Stimulated activated naive CD8-positive, alpha-beta T cell treated with anti-CD3 and anti-CD28 coated beads, Interleukin-15, Interleukin-2, amounts not matched to agents 100 U/mL and 50 U/mL, for 24 hours (primary cell): ENCODE measurements at places on chromosomes 13 and 19.

- DNase-seq = no peak
Observed at GRCh38 chr19:1173159-1173844, 766 bp downstream of the SBNO2 start.

DNA sequence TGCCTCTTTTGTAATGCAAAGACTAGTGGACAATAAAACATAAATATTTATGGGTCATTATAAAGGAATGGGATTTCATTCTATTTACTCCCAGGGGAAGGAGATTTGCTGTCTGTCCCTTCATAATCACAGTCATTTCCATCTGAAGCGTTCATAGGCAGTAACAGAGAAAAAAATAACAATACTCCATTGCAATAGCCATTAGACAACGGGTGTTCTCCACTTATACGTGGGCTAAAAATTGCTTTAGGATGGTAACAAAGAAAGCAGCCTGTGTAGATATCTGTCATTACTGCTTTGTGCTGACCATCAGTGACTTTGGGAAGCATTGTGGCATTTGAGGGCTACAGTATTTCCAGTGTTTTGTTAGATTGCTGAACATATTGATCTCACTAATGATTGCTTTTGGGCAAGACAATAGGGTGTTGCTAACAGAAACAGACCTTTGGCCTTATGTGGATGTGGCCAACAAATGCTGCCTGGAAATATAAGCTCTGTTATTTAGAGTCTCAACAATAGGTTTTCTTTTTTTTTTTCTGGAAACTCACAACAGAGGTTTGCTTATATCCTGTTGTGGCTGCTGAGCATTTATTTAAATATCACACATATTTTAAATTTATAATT is 355.2 kb downstream of the MTUS2 start:
- DNase-seq = no peak

DNA sequence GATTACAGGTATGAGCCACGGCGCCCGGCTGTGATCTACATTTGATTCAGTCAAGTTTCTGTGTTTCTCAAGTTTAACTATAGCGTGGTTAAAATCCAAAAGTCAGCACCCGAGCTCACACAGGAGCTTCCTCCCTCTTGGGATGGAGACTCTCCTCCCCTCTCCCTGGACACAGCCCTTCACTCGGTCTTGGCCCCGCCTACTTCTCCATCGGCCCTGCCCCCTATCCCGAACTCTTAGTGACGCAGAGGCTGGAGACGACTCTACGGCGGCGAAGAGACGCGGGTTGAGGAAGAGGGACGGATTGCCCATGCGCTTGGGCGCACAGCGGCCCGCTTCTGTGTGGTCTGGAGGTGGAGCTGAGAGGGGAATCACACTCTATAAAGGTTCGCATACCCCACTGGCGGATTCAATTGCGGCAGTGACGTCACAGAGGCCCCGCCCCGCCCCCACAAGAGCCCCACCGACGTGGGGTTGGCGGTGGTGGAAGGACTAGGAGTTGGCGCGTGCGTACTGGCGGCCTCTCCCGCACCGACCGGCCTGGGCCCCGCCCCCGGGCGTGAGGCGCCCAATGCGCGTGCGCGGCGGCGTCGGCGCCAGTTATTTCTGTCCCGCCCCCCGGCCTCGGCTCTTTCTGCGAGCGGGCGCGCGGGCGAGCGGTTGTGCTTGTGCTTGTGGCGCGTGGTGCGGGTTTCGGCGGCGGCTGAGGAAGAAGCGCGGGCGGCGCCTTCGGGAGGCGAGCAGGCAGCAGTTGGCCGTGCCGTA is at the start of gene TRIM28:
Gene TRIM28 (plus strand): TSS at position 239 of the 765 bp plus-strand sequence. CDS start 694 bp downstream, outside the sequence.
- DNase-seq = peak; percentile 100

DNA sequence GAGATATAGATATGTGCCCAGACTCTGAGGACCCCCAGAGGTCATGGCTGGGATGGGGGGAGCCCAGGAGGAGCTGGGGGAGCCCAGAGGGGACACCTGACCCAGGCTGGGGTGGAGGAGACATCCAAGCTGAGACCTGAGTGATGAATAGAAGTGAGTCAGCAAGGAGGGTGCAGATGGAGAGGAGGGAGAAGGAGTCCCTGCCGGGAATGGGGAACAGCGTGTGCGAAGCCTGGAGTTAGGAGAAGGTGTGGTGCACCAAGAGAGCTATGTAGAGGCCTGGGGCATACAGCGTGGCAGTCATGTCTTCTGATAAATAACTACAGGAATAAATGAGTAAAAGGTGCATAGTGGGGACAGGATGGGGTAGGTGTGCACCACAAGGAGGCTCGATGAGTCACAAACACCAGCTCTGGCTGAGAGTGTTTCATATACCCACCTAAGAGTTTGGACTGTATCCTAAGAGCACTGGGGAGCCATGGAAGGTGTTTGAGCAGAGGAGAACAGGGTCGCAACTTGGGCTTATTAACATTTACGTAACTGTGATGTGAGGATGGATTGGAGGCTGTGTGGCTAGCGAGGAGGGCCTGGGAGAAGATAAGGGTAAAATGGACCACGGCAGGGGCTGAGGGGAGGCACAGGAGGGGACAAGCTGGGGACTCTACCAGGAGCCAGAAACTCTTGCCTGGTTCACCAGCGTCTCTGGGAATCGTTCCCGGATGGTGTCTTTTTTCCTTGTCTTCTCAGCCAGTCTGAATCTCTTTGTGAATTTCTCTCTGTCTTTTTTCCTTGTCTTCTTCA is 1.4 kb downstream of the CEACAM18 start:
- DNase-seq = peak; percentile 42

DNA sequence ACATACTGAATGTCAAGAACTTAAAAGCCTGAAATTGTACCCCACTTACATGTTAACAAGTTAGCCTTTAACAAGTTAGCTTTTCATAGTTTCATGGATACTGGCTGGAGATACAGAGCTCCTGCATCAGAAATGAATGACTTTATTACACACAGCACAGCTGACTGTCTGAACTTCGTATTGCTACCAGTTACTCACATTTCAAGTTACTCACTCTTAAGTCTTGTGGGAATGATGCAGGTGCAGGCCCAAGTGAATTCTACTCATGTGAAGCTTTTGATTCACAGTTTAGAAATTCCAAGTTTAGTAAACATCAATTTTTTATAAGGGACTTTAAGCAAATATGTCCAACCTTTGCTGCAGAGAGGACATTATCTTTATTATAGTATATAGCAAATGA is 762.2 kb upstream of the PRR20A start:
- DNase-seq = no peak

- DNase-seq = no peak
Observed at GRCh38 chr13:54647275-54647674, 1618.7 kb downstream of the OLFM4 start.

- no peak for DNase-seq
Observed at GRCh38 chr13:98678741-98679140, 73.7 kb downstream of the SLC15A1 start.

DNA sequence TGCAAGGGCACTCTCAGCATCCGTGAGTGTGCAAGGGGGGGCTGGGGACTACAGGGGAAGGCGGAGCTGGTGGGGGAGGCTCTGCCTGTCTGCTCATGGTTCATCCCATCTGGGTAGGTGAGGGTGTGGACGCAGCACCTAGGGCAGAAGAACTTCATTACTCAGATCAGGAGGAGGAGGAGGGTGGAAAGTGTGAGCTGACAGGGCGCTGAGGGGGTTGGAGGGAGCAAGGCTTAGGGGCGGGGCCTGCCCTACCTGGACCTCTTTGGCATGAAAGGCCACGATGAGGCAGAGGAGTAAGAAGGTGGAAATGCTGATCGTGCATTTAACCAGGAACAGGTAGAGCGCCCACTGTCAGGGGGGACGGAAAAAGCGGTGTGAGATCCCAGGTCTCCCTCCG is 4.5 kb downstream of the KCNN4 start:
- DNase-seq = peak; percentile 79

DNA sequence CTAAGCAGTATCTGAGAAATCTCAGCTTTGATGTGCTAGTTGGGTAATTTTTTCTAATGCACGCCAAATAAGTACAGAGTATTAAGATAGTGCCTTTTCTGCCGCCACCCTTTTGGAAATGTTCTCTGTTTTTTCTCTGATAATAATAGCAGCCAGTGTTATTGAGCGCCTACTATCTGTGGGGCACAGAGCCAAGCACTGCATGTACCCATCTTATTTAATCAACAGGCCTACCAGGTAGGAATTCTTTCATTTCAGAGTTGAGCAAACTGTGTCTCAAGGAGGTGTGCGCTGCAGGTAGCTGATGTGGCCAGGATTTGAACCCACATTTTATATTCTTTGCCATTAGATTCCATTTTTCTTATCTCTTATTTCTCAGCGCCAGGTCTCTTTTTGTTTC is 1.4 kb downstream of the EPN1 start:
- DNase-seq = no peak

DNA sequence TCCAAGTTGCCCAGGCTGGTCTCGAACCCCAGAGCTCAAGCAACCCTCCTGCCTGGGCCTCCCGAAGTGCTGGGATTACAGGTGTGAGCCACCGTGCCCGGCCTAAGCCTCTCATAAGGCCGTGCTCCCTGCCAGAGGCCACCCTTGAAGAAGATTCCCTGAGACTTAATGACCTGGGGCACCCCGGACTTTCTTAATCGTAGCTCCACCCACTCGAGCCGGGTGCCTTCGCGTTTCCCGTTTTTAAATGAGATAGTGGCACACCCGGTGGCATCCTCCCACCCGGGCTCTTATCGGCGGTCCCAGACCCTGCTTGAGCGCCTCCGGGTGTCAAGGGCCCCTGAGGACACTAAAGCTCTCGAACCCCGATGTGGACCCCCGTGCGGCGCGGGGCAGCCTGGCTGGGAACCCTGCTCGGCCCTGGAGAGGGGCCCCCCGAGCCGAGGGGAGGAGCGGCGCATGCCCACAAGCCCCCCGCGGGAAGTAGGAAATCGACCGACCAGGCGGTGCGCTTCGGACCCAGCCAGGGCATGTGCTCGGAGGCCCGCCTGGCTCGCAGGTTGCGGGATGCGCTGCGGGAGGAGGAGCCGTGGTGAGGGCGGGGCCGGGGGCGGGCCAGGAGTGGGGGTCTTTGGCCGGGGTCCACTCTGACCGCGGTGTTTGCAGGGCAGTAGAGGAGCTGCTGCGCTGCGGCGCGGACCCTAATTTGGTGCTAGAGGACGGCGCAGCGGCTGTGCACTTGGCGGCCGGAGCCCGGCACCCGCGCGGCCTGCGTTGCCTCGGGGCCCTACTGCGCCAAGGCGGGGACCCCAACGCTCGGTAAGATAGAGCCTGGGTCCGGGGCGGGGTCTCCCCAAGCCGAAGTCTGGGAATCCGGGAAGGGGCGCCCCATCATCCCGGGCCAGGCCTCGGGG is at the start of gene ANKLE1:
Gene ANKLE1 (plus strand): TSS at position 511 of the 914 bp plus-strand sequence. CDS start 20 bp downstream, at position 531.
- peak; percentile 82 for DNase-seq

GRCh38 chr13:33913829-33914228 is 95.9 kb downstream of the RFC3 start:
- no peak for DNase-seq

- no peak for DNase-seq
Observed at GRCh38 chr19:43457809-43458208, 7.6 kb downstream of the LYPD3 start.

GRCh38 chr13:107866032-107866940 is 349.1 kb downstream of the LIG4 start:
- DNase-seq = peak; percentile 3

- no peak for DNase-seq
Observed at GRCh38 chr13:103395139-103395538, 328.9 kb upstream of the SLC10A2 start.

GRCh38 chr13:60229708-60230272 is 66.1 kb upstream of the DIAPH3 start:
- DNase-seq = no peak

DNA sequence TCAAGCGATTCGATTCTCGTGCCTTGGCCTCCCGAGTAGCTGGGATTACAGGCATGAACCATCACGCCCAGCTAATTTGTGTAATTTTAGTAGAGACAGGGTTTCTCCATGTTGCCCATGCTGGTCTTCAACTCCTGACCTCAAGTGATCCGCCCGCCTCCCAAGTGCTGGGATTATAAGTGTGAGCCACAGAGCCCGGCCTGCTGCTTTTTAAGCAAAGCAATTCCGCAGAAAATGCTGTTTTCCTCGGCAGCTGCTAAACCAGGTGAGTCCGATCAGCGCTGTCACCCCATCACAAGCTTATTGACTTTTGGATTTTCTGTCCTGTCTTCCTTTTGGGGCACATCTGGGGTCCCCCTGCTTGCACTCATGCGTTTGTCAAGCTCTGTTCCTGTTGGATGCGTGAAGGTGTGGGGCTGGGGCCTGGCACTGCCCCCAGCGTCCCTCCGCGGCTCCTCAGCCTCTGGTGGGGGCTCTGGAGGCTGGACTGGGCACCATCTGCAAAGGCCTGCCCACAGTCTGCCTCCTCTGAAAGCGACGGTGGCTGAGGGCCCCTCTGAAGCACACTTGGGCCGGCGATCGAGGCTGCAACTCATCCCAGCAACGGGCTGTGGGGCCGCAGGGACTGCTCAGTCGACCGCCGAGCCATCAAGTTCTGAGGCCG is 25.7 kb downstream of the CEBPG start:
- DNase-seq = no peak

GRCh38 chr13:79401259-79402070 is 4.6 kb downstream of the RBM26 start:
- DNase-seq = no peak

DNA sequence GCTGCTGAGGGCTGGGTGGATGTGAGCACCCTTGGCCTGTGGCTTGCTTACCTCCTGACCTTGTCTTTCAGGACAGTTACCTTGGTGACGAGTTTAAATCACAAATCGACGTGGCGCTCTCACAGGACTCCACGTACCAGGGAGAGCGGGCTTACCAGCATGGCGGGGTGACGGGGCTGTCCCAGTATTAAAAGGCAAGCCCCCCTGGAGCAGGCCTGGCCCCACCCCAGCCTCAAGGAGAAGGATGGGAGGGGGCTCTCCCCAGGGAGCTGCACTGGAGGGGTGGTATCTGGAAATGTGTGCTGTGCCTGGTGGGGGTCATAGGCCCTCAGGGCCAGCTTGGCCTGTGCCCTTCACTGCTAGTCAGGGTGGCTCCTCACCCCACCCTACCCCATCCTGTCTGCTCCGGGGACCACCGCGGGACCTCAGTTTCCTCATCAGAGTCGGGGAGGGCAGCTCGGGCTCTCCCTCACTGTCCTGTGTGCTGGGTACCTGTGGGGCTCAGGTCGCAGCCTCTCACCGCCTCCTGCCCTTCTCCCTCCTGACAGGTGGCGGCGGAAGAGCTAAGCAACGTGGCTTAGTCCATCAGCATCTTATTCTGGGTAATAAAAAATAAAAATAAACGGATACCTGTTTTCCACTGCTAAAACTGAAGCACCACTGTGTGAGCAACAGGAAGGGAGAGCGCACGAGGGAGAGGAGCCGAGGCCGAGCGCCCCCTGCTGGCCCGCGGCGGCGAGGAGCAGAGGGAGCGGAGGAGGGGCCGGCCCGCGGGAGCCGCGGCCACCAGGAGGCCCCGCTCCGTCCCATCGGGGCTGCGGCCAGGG is 29.8 kb downstream of the CERS1 start:
- peak; percentile 79 for DNase-seq

- no peak for DNase-seq
Observed at GRCh38 chr19:4984438-4984990, 15.6 kb downstream of the KDM4B start.

DNA sequence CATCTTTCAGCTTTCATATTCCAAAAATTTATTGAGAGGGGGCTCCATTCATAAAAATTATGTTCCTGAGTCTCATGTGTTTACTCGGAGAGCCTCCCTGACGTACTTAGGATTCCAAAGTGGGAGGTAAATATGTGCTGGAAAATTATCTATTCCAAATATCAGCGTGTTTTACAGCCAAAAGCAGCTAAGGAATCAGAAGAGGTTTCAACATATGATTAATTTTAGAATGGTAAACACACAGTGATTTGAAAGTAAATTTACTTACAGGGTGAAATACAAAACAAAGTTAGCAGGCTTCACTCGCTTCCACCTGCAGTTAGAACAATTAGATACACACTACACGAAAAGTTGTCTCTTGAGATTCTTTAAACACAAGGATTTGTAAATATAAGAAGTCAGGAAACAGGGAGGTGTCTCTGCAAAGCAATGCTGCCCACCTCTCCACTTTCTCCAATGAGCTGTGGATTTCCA is 313.8 kb upstream of the NBEA start:
- no peak for DNase-seq
